Mucosa of descending colon (tissue), 3 donors: ENCODE measurements at places on chromosomes 7 and 10.
A peak's percentile ranks its signal among the peaks of the same experiment; 100 is the strongest.

GRCh38 chr10:89702121-89702480 is 711 bp downstream of the KIF20B start:
- no peak for DNase-seq

DNA sequence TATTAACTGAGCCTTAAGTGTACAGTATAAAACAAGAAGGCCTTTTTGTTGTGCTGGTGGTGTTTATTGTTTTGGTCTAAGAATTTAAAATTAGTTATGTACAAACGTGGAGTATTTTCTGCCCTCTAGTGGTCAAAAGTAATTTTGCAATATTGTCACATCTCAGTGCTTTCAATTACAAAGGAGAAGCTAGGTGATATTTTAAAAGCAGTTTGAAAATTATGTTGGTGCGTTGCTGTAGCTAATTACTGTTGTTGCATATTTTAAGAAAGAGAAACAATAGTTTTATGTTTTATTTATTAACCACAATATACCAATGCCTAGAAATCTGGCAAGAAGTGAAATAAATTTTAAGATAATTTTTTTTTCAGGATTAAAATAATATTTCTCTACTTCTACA is 11.4 kb downstream of the NPVF start:
- no peak for DNase-seq

DNA sequence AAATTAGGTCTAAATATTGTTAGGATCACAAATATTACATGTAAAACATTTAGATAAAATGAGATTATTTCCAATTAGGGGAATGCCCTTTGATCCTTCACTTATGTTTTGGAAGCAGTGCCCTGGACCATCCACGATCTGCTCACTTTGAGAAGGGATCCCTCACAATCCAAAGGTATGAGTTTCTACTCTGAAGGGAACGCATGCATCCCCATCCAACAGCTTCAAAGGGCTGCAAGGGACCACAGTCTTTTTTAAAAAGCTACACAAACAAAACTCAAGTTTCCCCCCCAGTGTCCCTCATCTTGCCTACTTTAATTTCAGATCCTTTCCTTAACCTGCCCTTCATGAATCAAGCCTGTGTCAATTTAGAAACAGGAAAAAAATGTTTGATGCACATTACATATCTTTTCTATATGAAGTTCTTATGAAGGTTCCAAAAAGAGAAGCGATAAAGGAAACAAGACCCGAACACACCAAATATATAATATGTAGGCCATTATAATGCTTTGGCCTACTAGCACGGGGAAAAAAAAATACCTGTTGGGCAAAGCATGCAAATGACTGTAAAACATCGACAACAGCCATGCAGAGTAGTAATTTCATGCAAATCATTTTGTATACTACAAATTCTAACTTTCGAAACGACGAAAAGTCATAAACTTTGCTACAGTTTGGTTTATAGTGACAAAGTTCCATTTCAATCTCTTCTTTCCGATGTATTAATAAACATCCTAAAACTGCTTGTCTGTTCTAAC is 2.0 kb downstream of the EIF3A start:
- no peak for DNase-seq

- no peak for DNase-seq
Observed at GRCh38 chr10:34786464-34786863, 28.6 kb downstream of the PARD3 start.

GRCh38 chr7:150357270-150357669 is 11.4 kb upstream of the REPIN1 start:
- no peak for DNase-seq

DNA sequence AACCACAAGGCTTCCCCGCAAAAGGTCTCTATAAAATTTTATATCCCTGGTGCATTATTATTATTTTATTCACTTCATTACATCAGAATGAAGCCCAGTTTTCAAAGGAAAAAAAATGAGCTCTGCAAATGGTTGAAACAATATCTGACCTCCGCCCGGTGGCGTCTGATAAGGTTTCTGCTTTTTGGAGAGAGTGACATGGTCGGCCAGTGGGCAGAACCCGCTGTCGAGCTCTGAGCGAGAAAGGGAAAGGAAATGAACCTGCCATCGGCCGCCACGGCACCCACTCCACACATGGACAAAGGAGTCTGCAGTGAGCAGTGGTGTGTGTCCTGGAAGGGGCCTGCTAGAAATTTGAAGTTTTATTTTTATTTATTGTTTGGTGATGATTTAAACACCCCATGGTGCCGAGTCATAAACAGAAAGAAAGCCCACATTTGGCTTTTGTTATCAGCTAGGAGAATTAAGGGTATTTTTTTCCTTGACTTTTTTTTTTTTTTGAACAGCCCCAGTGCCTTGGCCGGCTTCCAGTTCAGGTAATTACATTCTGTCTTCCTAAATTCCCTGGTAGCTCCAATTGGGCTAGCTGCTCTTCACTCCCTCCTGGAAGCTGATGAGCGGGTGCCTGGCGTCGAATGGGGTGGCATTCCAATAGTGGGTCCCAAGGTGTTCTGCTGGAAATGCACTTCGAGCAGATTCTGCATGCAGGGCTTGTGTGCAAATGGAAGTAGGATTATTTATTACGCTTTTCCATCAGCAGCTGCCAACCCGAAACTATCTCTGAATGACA is 149.4 kb upstream of the MKI67 start:
- no peak for DNase-seq

- peak; percentile 50 for DNase-seq
Observed at GRCh38 chr7:5528071-5528814, 104.6 kb upstream of the TNRC18 start.

DNA sequence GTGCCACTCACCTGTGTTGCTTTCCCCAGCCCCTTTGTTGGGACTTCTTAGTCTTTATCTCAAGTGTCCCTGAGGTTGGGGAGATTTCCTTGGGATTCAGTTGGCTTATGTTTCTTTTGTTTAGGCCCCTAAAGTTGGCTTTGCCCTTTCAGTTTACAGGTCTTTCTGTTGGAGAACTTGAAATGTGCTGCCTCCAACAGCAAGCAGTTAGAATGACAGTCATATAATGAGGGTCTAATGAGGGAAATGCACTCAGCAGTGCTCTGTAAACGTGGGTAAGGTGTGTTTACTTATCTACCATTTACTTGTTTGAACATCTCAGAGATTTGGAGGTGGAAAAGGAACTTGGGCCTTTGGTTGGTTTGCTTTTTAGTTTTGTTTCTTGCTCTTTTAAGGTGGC is 191.4 kb upstream of the STK17A start:
- DNase-seq, result no peak

GRCh38 chr10:123146013-123146893 is 1.7 kb upstream of the HMX2 start:
- no peak for DNase-seq

DNA sequence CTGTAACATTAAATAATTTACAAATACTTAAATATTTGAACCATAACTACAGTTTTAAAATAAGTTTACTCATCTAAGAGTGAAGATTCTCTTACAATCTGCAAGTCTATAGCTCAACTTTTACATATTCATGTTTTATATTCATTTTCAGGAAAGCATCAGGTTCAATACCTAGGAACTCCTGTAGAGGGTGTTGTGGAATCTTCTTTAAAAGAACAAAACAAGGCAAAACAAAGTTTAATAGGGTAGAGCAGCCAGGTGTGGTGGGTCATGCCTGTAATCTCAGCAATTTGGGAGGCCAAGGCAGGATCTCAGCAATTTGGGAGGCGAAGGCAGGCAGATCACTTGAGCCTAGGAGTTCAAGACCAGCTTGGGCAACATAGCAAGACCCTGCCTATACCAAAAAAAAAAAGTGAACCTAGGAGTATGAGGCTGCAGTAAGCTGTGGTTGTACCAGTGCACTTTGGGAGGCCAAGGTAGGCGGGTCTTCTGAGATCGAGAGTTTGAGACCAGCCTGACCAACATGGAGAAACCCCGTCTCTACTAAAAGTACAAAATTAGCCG is 45.1 kb downstream of the ST8SIA6 start:
- no peak for DNase-seq

- DNase-seq, result no peak
Observed at GRCh38 chr7:64755865-64756264, 38.4 kb upstream of the ZNF138 start.

DNA sequence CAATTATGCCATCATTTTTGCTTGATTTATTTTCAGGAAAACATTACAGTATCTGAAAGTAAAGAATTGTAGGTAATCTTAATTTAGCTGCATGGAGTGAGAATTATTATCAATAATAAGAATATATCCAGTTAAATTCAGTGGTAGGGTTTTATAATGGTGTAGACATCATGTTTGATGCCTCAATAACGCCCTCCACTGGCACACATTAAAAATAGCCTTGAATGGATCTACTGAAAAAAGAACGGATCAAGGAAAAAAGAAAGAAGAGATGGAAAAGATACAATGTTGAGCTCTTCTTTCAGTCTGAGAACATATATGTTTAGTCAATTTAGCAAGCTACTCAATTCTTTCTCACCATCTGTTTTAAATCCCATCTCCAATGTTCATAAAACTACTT is 319.2 kb downstream of the CDC14C start:
- no peak for DNase-seq

DNA sequence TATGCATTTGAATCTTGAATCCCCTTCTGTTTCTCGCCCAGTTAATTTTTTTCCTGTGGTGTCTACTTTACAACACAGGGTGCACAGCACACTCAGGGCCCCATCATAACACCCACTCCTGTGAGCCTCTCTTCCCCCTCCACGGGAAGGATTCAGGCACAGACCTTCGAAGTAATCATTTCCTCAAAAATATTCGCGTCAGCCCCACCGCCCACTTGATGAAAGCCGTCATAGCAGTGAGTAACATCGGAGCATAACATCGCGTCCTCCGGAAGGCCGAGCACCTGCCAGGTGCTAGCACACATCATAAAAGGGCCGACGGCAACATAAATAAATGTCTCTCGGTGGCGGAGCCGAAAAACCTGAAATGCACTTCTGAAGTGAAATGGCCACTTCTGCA is 201.7 kb upstream of the ADARB2 start:
- DNase-seq, result no peak

GRCh38 chr10:3427347-3427746 is 254.8 kb upstream of the PITRM1 start:
- DNase-seq, result no peak

GRCh38 chr10:59708816-59709394 is 745 bp downstream of the SLC16A9 start:
- DNase-seq, result peak; percentile 63

DNA sequence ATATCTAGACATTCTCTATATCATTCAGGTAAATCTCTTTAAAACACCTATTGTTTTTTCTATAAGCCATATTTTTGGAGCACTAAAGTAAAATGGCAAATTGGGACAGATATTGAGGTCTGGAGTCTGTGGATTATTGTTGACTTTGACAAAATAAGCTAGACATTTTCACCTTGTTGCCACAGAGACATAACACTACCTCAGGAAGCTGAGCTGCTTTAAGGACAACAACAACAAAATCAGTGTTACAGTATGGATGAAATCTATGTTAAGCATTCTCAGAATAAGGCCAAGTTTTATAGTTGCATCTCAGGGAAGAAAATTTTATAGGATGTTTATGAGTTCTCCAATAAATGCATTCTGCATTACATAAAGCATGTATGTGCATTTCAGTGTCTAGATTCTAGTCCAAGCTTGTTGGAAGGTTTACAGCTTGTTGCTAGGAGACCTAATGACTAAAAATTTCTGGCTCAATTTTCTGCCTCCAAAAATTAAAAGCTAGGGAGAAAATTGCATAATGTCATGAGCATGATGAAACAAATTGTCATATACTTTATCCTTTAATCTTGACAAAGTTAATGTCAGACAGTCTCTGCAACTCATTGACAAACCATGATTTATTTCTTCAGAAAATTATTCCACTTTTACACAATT is 18.3 kb downstream of the LIPM start:
- DNase-seq, result no peak

- no peak for DNase-seq
Observed at GRCh38 chr10:34872820-34873219, 57.7 kb upstream of the PARD3 start.

DNA sequence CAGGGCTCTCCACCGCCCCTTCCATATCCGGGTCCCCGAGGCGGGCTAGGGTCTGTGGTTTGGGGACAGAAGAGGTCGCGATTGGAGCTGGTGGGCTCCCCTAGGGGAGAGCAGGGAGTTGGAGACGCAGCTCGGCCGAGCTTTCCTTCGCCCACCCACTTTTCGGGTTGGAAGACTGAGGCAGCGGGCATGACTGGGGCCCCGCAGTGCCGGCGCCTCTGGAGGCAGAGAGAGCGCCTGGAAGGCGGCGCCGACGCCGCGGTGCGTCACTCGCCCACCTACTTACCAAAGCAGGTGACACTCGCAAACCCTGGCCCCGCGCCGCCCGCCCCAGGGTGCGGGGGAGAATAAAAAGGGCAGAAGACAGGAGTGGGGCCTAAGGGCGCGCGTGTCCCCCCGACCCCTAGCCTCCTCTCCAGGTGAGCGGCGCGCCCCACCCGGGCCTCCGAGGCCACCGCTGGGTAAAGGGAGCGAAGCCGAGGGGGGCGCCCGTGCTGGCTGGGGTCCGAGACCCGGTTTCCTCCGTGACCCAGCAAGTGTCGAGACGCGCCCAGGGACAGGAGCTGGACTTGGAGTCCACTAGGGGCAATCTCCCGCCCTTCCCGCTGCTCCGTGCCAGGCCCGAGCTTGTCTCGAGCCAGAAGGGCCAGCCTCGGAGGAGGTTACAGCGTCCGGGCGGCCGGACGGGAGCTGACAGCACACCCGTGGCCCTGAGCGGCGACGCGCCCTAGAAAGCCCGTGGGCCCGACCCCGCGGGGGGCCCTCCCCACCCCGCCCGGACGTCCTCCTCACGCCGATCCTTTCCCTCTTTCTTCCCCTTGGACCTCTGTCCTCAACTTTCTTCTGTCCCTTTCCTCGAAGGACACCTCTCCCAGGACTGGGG is 34.4 kb upstream of the GRID1 start:
- peak; percentile 49 for DNase-seq

DNA sequence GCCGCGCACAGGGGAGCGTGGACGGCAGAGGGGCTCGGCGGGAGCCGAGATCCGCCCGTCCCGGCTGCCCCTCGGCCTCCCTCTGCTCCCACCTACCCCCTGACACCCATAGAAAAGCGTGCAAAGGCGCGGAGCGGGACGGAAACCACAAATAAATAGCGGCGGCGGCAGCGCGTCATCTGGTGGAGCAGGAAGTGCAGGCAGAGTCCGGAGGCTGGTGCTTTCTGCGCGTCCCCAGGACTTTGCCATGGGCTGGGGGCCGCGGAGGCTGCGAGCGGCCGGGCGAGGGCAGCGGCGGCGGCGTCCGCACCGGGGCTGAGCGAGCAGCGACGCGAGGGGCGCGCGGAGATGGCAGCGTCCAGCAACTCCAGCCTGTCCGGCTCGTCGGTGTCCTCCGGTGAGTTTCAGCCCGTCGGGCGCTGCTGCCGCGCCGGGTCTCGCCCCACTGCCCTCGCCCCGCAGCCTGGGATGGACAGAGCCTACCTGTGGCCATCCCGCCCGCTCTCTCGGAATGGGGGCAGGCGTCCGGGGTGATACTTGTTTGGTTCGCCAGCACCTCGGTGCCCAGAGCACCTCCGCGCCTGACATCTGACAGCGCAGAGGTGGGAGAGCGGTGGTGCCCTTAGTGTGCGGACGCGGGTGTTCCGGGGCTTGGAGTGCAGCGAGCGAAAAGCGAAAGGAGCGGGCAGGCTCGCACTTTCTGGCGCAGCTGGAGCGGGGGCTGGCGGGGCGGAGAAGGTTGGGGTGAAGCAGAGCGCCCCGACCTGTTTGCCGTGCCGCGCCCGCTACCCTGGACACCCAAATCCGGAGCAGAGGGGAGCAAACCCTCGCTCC is at the start of gene CHN2:
CHN2 (plus strand) TSS at position 182 of the 834 bp plus-strand sequence.
- peak; percentile 83 for DNase-seq

- DNase-seq, result no peak
Observed at GRCh38 chr10:116752563-116752962, 10.2 kb upstream of the HSPA12A start.
